Nephron progenitor cell (in vitro differentiated cells): ENCODE measurements at places on chromosomes 5 and 9.
A peak's percentile ranks its signal among the peaks of the same experiment; 100 is the strongest.

DNA sequence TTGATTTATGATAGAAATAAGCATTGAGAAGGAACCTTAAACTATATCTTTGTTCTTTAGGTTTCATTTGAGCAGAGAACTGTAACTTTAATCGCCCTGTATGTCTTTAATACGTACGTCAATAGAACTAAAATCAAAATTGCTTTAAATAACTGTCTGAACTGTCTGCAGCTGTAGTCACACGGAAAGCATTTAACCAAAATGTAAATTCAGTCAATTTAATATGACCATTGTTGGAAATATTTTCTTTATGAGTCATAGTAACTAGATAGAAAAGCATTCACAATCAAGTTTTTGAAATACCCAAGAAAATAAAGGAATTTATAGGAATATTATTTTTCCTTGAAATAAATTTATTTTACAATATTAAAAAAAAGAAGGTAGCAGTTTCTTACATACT lies 157.1 kb upstream of the CDH6 start:
- DNase-seq = no peak

GRCh38 chr5:123154886-123155445 lies 65.9 kb downstream of the PRDM6 start:
- DNase-seq = no peak

- DNase-seq = no peak
These were observed 917.6 kb upstream of the DMAC1 start for GRCh38 chr9:8717146-8717545.

DNA sequence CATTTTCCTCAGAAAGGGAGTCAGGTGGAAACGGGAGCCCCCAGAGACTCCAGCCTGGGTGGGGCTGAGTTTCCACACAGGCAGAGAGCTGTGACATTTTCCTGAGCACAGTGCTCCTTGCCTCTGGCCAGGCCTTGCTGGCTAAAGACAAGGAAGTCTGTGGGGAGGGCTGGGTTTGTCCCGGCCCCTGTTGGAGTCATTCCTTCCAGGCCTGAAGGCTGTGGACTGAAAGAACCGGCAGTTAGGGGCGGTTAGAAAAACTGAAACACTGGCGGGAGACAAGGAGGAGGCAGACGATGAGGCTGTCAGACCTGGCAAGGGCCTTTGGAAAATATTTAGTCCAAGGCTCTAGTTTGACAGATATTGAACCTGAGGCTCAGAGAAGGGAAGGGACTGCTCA lies 29.9 kb downstream of the COL15A1 start:
- DNase-seq = no peak

DNA sequence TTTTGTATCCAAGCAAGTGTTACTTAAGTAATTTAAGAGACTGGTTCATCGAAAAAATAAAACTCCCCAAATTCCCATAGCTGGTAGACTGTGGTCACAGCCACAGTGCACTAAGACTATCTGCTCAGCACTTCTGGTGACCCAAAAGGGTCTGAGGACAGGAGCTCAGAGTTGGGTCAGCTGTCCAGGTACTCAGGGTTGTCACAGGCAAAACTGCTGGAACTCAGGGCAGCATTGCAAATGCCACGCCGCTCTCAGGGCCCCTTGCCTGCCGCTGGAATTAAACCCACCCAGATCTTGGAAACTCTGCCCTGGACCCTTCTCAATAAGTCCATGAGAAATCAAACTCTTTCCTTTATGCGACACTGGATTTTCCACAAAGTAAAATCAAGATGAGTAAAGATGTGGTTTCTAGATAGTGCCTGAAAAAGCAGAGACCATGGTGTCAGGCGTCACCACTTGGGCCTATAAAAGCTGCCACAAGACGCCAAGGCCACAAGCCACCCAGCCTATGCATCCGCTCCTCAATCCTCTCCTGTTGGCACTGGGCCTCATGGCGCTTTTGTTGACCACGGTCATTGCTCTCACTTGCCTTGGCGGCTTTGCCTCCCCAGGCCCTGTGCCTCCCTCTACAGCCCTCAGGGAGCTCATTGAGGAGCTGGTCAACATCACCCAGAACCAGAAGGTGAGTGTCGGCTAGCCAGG lies at the start of gene IL13:
TSS of gene IL13 (plus strand) at position 498 of the 705 bp plus-strand sequence. CDS start at position 512, 14 bp downstream.
- no peak for DNase-seq

- DNase-seq = peak; percentile 36
These were observed 421 bp downstream of the RUSC2 start for GRCh38 chr9:35490155-35490909.

GRCh38 chr9:130934702-130935647 lies 4.1 kb downstream of the FIBCD1 start:
- DNase-seq = no peak

DNA sequence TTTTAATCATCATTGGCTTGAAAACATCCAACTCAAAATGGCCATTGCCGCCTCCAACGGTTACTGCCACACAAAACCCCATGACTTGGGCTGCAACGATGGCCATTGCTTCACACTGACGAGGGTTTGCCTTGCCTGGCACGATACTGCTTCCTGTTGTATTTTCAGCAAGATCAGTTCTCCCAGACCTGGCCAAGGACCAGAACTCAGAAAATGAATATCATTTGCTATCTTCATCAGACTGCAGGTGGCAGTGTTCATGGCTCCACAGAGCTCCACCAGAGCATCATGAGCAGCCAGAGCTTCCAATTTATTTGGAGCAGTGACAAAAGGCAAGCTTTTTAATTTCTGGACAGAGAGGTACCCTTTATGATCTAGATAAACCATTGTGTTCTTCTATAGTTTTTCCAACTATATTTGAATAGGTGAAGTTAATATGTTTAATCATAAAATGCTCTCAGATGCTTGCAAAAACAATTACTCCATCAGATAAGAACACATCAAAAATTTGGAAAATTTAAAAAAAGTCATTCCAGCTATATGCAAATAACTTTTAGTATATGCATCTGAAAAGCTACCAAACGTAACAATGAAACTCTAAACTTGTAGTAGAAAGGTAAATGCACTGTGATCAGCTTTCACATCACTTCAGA lies 10.4 kb downstream of the AMACR start:
- no peak for DNase-seq

DNA sequence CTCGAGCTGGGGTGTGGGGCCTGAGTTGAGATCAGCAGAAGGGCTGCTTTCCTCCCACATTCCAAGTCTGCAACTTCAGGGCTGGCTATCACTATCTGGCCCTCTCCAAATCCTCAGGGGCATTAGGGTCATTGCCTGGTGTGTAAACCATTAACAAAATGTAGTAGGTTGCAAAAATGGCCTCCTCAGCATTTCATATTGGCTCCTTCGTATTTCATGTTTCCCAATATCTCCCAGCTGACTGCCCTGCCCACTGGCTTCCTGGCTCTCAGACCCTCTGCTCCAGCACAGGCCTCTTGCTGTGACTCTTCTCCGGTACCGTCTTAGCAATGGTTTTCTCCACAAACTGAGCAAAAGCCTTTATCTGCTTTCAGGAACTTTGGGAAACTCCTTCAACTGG lies 113.8 kb downstream of the GADD45G start:
- DNase-seq = no peak

GRCh38 chr9:113785334-113785733 lies 90.8 kb upstream of the ZNF618 start:
- DNase-seq = no peak

DNA sequence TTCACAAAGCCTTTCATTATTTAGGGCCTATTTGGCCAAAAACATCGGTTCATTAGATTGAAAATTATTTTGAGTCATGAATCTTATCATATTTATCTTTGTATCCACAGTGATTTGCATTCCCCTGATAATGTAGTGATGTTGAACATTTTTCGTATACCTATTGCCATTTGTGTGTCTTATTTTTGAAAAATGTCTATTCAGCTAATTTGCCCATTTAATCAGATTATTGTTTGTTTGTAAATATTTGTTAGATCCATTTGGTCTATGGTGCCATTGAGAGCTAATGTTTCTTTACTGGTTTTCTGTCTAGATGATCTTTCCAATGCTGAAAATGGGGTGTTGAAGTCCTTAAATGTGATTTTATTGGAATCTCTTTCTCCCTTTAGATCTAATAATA lies 439.2 kb upstream of the TYRP1 start:
- DNase-seq = no peak

- no peak for DNase-seq
These were observed 28.5 kb downstream of the ANKDD1B start for GRCh38 chr5:75639535-75640311.

DNA sequence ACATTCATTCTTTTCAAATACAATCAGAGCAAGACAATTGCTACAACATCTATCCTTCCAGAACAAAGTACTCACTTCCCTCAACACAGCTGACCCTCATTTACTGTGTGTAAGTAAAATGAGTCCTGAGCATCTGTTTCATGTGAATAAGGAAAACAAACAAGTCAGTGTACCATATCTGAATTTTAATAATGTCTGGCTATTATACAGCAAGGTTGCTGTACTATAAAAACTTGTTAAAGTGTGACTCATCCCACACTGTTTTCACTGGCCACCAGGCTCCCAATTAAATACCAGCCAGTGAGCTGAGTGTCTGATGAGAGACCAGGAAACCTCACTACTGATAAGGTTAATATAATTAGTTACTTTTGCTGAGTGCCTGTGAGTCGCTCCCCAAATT lies 339.8 kb downstream of the AGTPBP1 start:
- DNase-seq = no peak

- DNase-seq = no peak
These were observed 68.7 kb upstream of the WDR41 start for GRCh38 chr5:77560677-77561263.

- peak; percentile 10 for DNase-seq
These were observed 122.2 kb downstream of the LHX2 start for GRCh38 chr9:124133727-124134126.

DNA sequence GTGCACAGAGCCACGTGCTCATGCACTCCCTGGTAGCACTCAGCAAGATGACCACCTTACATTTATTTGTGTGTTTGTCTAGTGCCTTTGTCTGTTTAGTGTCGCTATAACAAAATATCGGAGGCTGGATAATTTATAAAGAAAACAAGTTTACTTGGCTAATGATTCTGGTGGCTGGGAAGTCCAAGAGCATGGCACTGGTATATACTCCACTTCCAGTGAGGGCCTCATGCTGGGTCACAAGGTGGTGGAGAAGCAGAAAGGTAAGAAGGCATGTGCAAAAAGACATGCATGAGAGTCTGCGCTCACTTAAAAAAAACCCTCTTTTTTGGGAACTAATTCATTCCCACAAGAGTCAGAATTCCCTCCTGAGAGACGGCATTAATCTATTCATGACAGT lies 52.5 kb upstream of the BOD1 start:
- no peak for DNase-seq

DNA sequence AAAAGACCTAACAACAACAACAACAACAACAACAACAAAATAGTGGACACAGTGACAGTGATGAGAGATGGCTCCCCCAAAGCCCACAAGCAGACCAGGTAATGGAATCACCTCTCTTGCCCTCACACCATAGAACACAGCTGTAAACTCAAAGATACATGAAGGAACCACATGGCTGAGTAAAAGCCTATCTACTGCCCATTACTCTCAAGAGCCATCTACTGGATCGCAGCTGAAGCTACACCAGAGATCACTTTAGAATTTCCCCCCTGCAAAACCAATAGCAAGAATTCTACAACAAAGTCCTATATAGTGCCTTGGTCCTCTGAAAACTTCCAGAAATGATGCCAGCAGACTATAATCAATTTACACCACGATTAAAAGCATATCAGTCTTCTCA lies 1537.6 kb upstream of the CDH9 start:
- no peak for DNase-seq

- no peak for DNase-seq
These were observed 24.0 kb downstream of the CHD1 start for GRCh38 chr5:98904780-98905179.

DNA sequence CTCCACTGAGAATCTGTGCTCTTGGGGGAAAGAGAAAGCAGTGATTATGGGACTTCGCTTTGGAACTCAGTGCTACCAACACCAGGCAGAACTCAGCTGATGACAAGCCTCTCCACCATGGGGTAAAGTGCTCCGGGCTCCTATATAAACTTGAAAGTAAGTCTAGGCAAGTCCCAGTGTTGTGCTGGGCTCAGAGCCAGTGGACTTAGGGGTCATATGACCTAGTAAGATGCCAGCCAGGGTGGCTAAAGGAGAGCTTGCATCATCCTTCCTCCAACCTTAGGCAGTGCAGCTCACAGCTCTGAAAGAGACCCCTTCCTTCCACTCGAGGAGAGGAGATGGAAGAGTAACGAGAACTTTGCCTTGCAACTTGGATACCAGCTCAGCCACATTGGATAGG lies 35.1 kb upstream of the FREM1 start:
- DNase-seq = no peak

- DNase-seq = no peak
These were observed 60.9 kb downstream of the YTHDC2 start for GRCh38 chr5:113574417-113574816.

- DNase-seq = no peak
These were observed 461.6 kb downstream of the RASEF start for GRCh38 chr9:82601293-82601771.

- no peak for DNase-seq
These were observed 17.6 kb downstream of the CWC27 start for GRCh38 chr5:64786372-64786771.

GRCh38 chr9:20407013-20407412 lies 215.3 kb downstream of the MLLT3 start:
- no peak for DNase-seq

DNA sequence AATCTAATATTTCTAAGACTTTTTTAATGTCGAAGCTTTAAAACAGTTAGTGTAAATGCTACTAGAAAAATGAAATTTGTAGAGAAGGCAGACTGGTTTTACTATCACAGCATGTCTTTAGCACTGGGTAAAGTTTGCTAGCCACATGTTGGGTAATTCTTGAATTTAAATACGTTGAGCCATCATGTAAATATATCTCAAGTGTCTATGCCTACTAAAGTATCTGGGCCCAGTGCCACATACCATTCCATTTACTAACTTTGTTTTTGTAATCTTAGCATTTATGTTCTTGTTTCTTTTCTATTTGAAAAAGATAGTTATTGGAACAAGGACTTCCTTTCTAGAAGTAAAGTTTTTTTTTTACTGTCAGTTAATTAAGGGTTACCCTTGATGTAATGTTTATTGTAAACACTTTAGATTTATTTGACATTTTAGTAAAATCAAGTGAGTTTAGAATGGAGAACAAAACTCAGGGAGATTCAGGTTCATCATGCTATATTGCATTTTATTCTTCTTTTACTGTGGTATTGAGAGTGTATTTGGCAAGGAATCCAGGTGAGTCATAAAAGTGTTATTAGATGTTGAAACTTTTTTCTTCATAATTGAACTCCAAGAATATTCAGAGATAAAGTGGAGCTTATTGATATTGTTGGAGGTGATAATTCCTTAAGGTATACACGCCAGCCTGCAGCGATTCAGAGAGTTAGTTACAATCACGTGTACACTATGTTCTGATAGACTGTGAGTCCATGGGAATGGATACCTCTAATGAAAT lies 182.4 kb downstream of the CCDC171 start:
- DNase-seq = no peak

- no peak for DNase-seq
These were observed 72.1 kb upstream of the SLC28A3 start for GRCh38 chr9:84412654-84413053.

GRCh38 chr9:5510360-5510931 lies at the start of gene PDCD1LG2:
PDCD1LG2 (plus strand) TSS chr9:5510531; CDS start chr9:5522547, 12,016 bp downstream.
- DNase-seq = no peak

GRCh38 chr5:122356855-122357254 lies 44.8 kb downstream of the SNCAIP start:
- DNase-seq = no peak
